ENCODE measurements at places on chromosomes 3 and 15.

- no peak for DNase-seq
These were observed 923.1 kb downstream of the TBL1XR1 start for GRCh38 chr3:176274161-176274560.

DNA sequence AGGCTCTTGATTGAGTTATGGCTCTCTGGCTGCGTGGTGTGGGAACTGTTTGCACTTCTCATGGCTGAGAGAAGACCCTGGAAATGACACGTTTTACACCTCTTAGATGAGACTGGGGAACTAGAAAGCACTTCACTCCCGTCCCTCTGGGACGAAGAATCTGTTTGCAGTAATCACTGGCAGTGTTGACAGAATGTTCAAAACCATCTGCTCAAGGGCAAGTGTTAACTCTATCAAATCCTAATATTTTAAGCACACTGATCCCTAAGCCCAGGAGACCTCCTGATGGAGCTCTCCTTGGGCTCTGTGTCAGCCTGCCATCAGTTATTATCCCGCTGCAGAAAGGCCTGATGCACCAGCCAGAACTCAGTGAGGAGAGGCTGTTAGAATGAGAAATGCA, 323.8 kb upstream of the DNAJC19 start:
- DNase-seq = no peak

DNA sequence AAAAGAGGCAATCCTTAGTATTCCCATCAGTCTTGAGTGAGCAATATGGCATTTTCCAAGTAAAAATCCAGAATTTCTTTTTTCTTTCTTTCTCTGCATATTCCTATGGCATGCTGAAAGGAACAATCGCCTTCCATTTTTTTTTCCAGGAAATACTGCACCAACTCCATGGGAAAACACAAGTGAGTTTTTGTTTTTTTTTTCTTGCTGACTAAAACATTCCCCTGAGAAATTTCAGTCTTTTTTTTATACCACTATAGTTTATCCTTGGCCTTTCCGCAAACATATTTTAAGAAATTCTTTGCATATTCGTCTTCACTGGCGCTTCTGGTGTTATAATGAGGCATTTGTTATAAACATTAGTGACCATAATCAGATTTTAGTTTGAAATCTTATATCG, 429.6 kb upstream of the MDFIC2 start:
- DNase-seq = no peak

DNA sequence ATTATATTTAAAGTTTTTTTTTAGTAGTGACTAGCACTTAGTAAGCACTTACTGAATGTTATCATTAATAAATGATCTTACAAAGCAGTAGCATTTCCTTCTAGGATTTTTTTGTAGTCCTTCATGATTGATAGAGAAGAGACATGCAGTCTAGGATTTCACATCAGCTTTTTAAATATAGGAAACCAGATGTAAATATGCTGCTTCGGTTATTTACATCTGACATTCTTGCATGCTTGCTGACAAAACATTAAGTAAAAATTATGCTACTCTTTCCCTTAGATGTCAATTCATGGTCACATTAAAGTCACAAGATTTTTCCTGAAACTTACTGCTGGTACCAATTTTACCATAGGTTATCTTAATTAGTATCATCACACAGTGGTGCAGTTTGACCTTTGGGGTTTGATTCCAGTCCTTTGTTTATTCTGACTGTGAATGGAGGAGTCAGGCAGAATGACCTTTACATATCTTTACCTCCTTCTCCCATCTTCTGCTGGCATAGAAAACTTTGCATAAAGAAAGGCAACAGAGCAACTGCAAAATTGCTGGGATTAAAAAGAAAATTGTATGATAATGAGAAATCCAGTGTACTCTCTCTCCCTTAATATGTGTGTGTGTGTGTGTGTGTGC, 286.5 kb downstream of the LPP start:
- DNase-seq = no peak

- DNase-seq = no peak
These were observed 55.7 kb downstream of the RLBP1 start for GRCh38 chr15:89165677-89166076.

GRCh38 chr3:133983126-133983525, 46.6 kb downstream of the SLCO2A1 start:
- DNase-seq = no peak

GRCh38 chr3:153972862-153973261, 148.3 kb upstream of the ARHGEF26 start:
- no peak for DNase-seq

DNA sequence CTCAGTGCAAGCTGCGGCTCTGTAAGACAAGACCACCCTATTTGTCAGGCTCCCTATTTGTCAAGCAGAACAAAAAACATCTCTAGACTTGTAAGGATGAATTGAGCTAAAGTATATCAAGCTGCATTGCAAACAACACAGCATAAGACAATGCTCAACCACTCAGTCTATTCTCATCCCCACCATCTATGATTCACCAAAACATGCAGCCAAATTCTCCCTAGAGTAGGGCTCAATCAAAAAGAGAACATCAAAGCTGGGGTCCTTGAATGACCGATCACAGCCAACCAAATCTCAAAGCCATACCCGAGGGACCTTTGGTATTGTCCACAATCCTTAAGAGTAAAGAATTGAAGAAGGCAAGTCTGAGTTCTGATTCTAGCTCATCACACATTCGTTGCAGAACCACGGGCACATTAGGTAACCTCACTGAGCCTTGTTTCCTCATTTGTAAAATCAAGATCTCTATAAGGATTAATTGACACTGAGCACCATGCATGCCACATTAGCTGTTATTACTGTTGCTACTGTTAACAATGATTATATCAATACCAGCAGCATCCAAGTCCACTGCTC, 31.2 kb downstream of the RFTN1 start:
- DNase-seq = no peak

DNA sequence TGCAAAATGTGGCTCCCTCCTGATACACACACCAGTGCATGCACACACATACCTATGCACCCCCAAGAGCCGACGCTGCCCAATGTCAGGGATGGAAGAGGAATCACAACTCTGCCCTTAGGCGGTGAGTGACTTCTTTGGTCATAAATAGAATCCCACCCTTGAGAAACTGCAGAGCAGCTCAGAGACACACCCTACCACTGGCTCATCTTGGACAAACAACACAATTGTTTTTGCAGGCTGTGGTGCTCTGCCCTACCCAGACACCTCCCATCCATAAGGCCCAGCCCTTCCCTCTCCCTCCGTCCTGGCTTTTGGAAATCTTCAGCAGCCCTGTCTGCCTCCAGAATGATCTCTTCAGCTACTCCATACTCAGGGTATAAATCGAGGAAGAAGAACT, 73.8 kb upstream of the HRH1 start:
- no peak for DNase-seq

DNA sequence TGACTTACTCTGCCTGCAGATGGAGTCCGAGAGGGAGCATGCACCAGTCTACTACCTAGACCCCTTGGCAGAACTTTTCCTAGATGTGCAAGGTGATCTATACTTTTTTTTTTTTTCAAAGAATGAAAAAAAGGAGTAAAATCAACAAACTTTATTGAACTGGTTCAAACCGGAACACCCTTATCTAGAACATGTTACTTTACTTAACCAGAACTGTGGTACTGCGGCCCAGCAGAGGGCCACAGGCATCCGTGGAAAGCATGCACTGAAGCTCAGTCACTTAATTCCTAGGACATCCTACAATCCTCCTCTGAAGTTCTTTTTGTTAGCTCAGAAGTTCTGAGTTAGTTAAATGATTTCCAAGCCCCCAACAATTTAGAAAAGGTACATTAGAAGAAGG, 21.6 kb downstream of the CHAC1 start:
- no peak for DNase-seq

DNA sequence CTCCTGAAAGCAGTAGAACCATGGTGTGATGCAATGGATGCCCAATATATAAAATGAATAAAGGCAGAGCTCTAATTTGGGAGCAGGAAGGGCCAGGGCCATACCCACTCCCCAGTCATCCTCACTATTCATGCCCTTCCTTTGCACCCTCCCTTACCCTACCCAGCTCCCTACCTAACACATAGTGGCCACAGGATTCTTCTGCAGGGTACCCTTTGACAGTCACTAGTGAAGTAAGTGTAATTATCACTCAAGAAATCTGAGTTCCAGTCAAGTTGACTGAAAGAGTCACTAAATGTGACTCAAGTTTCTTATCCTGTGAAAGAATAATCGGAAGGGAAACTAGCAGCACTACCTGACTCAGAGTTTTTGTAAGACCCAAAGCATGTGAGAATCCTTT, 69.2 kb downstream of the RASA2 start:
- no peak for DNase-seq

DNA sequence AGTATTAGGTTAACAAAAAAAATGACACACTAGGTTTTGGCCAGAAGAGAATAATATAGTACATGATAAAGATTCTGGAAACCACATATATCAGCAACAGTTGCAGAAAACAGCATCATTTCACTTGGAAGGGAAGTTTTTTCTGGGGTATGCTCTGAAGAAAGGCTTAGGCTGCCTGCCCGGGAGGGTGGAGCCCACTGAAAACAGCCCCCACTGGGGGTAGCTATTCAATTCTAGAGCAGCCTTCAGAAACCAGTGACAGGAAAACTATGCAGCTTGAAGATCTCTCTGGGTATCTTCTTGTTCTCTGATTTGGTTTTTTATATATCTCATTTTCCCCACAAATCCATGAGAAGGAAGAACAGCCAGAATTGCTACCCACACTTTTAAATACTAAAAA, 43.2 kb downstream of the ZMAT3 start:
- DNase-seq = no peak

GRCh38 chr3:156762631-156763185, 63.4 kb upstream of the LEKR1 start:
- DNase-seq = peak; percentile 10

DNA sequence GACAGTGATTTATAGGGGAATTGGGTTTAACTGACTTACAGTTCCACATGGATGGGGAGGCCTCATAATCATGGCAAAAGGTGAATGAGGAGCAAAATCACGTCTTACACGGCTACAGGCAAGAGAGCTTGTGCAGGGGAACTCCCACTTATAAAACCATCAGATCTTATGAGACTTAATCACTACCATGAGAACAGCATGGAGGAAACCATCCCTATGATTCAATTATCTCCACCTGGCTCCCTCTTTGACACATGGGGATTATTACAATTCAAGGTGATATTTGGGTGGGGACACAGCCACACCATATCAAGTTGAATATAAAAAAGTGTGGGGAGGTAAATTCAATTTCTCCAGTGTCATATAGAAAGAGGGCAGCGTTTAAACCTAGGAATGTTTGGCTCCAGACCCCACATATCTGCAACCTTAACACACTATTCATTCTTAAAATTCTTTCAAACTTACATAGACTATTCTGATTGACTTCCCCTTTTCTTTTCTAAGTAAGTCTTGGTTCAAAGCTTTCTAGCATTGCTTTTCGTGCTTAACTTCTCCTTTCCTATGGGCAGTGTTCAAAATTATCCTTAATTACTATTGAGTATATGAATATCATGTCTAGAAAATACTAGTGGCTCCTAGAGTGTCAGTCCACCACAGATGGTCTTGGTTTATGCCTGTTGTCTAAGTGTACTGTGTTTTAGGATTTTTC, 446.7 kb upstream of the GBE1 start:
- no peak for DNase-seq

DNA sequence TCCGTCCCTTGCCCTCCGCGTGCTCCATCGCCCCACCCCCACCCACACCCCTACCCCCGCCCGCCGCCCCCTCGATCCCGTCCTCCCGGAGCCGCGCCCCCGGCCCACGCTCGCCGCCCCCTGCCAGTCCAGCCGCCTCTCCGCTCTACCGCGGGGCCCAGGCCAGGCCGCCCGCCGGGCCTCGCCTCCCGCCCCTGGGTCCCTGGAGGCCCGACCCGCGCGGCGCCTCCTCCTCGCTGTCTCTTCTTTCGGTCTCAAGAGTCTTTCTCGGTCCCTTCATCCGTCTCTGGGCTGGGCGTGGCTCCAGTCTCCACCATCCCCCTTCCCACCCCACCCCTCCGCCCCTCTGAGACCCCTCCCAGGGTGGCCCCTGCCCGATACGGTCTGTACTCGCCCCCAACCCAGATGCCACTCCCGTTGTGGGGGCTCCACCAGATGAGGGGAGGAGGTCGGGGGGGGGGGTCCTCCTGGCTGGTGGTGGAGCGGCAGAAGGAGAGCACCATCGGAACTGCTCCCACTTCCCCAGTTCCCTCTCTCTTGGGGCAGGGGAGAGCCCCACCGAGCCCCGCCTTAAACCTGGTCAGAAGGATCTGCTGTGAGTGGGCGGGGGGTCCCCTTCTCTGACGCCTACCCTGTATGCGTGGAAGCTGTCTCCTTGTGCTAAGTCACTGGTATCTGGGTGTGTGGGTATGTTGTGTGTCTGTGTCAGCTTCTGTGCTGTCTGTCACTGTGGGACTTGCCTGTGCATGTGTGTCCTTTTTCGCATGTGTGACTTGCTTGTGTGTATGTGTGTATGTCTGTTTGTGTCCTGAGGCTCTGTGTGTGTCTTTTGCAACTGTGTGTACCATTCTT, 1.0 kb downstream of the PRKCD start:
- DNase-seq = no peak

DNA sequence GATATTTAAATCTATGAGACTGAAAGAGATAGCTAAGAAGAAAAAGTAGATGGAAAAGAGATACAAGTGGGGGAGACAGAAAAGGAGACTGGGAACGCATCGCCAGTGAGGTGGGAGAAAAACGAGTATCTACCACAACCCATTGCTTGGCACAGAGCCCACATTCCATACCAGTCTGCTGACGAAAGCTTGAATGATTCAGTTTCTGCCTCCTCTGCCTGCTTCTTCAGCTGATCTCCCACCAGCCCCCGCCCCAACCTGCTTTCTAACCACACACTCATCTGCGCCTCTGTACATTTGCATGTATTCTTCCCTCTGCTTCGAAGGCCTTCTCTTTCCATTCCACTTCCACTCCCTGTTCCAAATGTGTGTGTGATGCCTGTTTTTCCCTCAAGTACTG, 188.1 kb downstream of the USP13 start:
- no peak for DNase-seq

GRCh38 chr15:98150536-98150935, 190.0 kb downstream of the ARRDC4 start:
- no peak for DNase-seq

All from LNCaP clone FGC (cell line).